ENCODE measurements at places on chromosomes 1 and 21.

DNA sequence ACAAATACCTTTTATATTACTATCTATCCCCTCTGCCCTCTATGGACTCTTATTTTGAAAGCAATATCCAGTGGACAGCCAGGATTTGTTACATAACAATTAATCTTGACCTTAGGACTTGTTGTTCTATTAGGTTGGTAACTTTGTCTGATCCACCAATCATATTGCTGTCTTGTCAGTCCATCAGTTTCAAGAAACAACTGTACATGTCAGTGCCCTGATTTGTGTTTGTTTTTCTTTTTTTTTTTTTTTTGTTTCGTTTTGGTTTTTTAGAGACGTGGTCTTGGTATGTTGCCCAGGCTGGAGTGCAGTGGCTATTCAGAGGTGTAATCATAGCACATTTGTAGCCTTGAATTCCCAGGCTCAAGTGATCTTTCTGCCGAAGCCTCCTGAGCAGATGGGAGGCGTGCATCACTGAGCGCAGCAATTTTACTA lies 1.5 kb upstream of the SCP2 start:
- peak; percentile 3 for DNase-seq

DNA sequence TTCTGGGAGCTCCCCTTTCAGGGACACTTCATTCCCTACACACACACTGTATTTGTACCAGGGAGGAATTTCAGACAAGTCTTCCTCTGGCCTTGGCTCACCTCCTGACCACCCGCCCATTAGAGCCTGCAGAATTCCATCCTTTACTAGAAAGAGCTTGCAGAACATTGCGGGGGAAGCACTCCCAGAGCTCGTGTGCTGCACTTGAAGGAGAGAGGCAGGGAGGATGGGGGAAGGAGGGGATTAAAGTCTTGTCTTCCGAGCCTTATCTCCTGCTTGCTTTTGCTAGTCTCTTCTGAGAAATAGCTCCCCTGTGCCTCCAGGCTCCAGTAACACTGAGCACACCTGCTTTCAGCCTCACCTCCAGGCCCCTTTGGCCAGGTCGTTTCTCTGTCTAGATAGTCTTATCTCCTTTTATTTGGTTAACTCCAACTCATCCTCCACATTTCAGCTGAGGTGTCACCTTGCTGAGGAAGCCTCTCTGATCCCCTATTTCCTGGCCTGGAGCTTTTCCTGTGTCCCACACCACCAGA lies 62.0 kb downstream of the PCNX2 start:
- DNase-seq: no peak

DNA sequence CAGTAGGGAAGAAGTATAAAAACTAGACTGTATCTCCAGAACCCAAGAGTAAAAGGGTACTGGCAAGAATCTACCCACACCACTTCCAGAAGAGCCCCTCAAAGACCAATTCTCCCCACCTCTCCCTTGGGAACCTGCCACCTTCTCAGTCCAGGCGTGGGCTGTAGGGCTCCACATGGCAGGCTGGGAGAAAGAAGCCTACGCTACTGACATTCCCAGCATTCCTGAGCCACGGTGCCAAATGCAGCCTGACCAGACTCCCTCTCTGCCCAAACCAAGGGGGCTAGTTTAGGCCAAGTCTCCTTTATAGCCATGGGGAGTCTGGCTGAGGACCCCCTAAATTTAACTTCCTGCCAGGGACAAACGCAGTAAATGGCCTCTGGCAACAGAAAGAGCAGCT lies 2.0 kb downstream of the UBE2Q1 start:
- DNase-seq: no peak

- peak; percentile 54 for DNase-seq
Observed at GRCh38 chr1:50106095-50106761, 2.5 kb upstream of the ELAVL4 start.

DNA sequence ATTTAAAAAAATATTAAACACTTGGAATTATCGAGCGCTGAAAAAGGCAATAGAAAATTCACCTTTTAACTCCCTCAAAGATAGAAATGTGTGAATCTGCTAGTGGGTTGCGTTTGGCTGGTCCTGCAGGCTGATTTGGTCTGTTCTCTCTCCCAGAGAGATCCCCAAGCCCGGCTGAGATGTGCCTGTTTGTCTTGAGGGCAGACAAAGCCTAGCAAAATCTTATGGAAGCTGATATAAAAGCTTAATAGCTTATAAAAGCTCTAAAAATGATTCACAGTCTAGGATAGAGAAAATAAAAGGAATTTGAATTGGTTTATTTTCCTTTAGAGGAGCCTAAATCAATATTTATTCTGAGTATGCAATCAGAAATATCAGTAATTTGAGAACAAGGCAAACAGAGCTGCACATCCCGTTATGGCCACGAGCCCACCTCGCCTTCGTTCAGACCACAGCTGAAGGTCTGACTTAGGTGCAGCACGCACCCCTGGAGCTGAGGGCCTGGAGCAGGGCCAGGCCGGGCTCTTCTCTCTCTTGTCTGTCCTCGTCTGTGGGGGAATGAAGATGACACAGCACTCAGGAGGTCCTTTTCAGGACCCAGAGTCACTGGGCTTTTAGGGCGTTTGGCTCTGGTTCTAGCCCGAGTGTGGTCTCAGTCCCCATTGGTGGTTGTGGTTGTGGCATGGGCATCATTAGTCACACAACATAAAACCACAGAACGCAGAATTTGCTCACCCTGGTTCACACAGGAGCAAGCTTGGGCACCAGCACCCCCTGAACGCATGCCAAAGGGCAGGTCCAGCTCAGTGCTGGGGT lies 18.6 kb downstream of the PDE9A start:
- DNase-seq: peak; percentile 87

GRCh38 chr21:31117128-31117916 lies 79.0 kb upstream of the KRTAP19-8 start:
- no peak for DNase-seq

GRCh38 chr1:215581896-215582295 lies 14.8 kb downstream of the KCTD3 start:
- no peak for DNase-seq

DNA sequence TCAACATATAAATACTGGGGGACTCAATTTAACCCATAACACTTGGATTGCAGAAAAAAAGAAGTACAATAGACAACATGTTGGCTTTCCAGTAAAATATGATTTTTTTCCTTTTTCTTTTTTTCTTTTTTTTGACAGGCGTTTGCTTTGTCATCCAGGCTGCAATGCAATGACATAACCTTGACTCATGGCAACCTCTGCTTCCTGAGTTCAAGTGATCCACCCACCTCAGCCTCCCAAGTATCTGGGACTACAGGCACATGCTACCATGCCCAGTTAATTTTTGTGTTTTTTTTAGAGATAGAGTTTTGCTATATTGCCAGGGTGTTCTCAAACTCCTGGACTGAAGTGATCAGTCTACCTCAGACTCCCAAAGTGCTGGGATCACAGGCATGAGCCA lies 1512.0 kb upstream of the PRMT6 start:
- no peak for DNase-seq

GRCh38 chr1:94596260-94596659 lies 54.7 kb upstream of the F3 start:
- DNase-seq: no peak

- no peak for DNase-seq
Observed at GRCh38 chr1:198888379-198888943, 249.6 kb downstream of the PTPRC start.

GRCh38 chr1:234582186-234582585 lies 27.8 kb downstream of the IRF2BP2 start:
- DNase-seq: no peak

DNA sequence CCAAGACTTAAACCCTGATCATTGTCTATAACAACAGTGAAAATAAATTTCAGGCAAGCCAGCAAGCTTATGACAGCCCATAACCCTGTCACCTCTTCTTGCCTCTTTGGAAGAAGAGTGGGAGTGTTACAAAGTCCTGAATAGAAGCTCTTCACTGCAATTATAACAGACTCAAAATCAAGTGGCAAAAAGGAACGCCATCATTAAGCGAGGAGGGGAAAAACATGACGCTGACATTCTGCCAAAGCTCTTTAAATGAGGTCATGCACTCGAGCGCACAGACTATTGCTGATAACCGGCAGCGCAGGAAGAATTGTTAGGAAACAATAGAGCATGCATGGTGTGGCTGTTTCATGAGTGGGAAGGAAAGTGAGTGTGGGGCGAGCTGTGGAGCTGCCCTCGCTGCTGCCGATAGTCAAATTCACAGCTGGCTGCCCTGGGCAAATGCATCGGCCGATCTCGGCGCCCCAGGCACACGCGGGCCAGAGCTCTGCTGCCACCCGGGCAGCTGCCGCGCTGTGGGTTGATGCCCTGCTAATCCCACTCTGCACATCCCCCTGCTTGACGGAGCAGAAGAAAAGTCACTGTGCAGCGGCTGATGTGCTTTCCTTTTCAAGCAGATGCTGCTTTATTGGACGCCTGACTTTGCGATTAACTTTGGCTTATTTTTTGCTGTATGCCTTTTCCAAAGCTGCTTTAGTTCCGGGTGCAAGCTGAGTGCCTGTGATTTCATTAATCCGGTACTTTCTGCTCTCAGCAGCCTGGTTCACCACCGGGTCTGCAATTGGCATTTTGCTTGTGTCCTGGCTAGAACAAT lies 102.4 kb upstream of the ST6GALNAC5 start:
- peak; percentile 43 for DNase-seq

GRCh38 chr1:160956966-160957365 lies 2.4 kb upstream of the ITLN2 start:
- DNase-seq: no peak

- no peak for DNase-seq
Observed at GRCh38 chr1:44296086-44296485, 59.0 kb downstream of the ERI3 start.

GRCh38 chr21:44297525-44298290 lies 2.1 kb upstream of the PFKL start:
- peak; percentile 70 for DNase-seq

- no peak for DNase-seq
Observed at GRCh38 chr1:164999146-164999545, 357.4 kb downstream of the LMX1A start.

GRCh38 chr1:177948336-177948972 lies 21.4 kb downstream of the SEC16B start:
- DNase-seq: peak; percentile 67

GRCh38 chr1:20538760-20539551 lies 13.4 kb upstream of the FAM43B start:
- no peak for DNase-seq

DNA sequence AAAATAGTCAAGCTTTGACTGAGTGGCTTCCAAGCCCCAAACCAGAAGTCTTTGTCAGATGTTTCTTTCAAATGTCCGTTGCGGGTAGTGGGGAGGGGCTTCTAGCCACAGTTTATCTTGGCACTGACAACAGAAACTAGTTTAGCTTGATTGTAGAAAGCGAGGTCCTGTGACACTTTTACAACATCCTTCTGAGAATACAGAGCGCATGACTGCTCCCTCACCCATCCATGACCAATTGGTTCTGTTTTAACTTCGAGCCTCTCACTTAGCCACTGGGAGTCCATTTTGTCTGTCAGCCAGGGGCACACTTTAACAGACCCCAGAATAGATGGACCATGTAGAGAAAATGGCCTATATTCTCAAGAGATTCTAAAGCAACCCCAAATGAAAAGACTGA lies 199.2 kb upstream of the ST6GALNAC5 start:
- DNase-seq: peak; percentile 4

- peak; percentile 72 for DNase-seq
Observed at GRCh38 chr1:202107801-202108731, 14.7 kb upstream of the GPR37L1 start.

GRCh38 chr1:55836086-55836485 lies 620.9 kb upstream of the USP24 start:
- no peak for DNase-seq

DNA sequence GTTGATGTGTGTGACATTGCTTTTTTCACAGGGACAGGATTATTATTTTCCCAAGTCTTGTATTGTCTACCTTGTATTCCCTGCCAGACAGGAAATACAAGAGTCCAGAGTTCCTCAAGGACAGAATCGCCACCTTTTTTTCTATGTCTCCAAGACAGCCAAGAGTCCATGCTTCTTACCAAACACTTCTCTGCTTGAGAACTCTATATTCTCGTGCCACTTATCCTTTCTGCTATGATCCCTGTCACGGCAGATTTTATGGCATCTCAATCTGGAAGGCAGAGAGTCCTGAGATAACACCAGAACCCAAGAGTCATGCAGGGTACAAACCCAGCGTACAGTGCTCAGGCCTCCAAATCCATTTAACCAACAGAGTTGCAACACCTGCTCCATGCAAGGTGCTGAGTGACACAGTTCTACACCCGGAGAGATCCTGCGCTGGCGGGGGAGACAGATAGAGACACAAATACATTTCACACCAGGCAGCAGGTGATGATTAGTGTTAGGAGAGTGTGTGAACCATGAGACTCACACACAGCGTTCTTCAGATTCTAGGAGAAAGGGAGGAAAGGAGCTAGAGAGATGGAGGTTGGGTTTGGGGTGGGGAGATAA lies 107.6 kb downstream of the NAV1 start:
- no peak for DNase-seq

- DNase-seq: no peak
Observed at GRCh38 chr1:76260279-76260678, 185.7 kb downstream of the ST6GALNAC3 start.

DNA sequence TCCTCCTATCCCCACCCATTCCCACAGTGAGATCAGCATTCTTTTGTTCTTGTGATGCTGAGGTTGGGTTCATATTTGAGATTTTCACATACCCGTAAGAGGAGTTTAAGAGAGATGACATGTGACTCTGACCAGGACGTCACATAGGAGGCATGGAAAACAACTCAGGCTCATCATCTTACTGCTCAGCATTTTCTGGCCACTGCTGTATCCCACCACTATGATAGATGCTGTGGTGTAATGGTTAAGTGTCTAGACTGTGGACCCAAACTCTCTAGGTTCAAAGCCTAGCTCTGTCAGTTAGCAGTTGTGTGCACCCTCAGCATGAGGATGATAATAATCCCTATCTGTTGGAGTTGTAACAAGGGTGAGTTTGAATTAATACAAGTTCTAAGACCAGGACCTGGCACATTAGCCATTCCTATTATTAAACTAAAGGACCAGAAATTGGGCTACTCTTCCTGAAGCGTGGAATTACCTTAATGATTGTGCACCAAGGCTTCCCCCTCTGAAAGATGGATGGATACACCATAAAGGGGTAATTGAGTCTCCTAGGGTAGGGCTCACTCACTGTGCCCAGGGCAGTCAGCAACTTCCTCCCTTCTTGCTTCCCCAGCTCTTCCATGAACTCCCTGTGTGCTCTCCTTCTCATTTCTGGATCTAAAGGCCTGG lies 40.9 kb downstream of the LGR6 start:
- DNase-seq: no peak

GRCh38 chr1:19646377-19647319 lies 2.5 kb downstream of the NBL1 start:
- DNase-seq: no peak

GRCh38 chr1:26541431-26541815 lies 11.9 kb downstream of the RPS6KA1 start:
- no peak for DNase-seq

Data from NCI-H1092 (cell line).